DMS 273 treated with DMSO at 0.1 percent for 48 hours (cell line): ENCODE measurements at places on chromosomes 3 and 15.

DNA sequence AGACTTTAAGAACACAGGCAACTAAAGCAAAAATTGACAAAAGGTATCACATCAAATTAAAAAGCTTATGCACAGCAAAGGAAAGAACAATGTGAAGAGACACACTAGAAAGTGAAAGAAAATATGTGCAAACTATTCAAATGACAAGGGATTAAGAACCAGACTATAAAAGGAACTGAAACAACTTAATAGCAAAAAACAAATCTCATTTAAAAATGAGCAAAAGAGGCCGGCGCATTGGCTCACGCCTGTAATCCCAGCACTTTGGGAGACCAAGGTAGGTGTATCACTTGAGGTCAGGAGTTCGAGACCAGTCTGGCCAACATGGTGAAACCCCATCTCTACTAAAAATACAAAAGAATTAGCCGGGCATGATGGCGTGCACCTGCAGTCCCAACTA is 14.4 kb downstream of the NGLY1 start:
- DNase-seq: no peak

DNA sequence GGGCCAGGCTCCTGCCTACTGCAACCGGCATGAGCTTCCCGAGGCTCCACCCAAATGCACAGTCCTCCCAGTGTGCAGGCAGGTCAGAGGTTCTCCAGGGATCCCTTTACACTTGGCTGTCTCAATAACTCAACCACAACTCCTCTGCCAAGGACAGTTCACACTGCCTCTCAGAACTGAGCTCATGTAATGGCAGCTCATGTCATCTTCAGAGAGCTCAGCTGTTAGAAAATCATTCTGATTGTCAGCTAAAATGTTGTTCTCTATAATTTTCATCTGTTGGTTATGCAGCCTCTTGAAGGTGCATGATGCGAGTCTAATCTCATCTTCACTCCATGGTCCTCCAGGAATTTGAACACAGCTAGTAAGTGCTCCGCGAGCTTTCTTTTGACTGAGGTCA is 76.7 kb downstream of the SST start:
- no peak for DNase-seq

DNA sequence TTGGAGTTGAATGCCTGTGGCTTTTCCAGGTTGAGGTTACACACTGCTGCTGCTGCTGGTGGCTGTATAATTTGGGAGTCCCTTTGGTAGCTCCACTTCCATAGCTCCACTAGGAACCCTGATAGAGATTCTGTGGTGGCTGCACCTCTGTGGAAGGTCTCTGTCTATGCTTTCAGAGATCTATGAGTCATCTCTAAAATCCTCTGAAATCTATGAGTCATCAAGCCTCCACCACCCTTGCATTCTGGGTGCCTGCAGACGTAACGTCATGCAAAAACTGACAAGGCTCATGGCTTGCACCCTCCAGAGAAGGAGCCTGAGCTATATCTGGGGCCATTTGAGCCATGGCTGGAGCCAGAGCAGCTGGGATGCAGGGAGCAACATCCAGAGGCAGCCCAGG is 1037.0 kb upstream of the CFAP20DC start:
- no peak for DNase-seq

DNA sequence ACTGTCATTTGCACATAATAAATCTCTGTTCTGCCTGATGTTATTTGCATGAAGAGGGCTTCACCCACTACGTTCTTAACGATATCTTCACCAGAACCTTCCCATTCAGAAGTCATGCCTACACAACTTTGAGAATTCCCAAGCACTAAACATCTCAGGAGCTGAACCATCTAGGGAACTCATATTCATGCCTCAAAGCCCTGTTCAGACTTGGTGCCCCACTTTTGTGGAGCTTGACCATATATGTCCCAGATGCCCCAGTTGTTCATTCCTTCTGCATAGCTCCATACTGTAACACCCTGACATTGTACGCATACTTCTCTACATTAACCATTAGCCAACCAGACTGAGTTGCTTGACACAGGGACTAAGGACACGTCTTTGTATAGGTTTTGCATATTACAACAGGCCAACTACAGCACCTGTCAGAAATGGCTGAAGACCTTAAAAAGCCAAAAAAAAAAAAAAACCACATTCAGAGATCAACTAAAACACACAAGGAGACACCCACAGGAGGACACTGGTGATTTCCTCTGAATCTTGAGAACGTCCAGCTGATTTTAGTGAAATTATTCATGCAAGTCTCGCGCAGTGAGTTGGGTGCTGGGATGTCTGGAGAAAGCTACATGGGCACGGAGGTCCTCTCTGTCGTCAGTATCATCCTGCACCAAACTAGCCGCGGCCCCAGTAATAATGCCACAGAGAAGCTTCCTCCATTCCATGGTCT is 141.4 kb downstream of the FOXP1 start:
- no peak for DNase-seq

DNA sequence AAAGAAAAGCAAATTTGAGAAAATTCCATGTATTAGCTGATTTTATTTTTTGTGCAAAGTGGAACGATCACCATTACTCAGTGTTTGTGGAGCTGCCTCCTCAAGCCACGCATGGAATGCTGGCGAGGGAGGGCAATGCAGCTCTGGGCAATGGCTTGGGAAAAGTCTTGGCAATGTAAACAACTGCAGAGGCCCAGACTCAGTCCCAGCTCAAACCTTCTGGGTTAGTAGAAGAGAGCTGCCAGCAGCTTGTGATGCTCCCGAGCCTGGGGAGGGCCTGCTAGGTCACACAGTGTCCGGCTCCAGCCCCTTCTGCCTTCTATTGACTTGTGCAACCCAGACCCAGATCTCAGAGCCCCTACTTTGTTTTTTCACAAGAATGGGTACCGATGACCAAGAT is 4.3 kb downstream of the EPHB1 start:
- no peak for DNase-seq

GRCh38 chr3:42533161-42533897 is 30.9 kb downstream of the VIPR1 start:
- no peak for DNase-seq

DNA sequence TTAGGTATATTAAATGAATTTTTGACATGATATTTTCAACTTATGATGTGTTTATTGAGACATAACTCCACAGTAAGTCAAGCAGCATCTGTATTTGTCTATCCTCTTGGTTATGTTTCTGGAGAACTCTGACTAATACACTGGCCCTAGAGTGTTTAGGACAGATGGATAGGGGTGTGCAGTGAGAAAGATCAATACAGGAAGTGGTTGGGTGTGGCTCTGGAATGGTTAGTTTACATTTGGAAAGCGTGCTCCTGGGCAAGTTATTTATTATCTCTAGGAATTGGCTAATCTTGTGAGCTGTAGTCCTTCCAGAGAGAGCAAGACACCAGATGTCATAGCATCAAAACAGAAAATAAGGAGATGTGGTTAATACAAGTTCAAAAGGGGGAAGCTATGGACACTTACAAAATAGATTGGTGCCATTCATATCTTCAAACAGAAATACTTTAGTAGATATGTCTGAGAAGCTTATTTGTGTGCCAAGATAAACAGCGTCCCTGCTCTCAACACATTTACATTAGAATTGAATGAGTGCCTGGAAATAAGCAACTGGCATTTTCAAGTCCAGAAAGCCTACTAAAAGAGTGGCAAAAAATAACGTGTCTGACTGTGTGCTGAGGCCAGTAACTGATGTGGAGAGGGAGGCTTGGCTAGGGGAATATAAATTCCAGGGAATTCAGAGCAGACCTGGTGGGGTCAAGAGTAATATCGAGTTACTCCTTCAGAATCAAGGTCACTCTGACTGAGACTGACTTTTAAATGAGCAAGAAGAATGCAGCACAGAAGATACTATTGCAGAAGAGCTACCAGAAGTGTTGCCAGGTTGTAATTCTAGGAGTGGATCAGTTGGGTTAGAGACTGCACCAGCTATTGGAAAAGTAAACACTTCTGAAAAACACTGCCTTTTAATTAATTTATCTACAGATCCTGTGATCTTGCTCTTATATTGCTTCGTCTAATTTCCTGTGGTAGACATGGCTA is 33.4 kb upstream of the PLAAT1 start:
- no peak for DNase-seq

- no peak for DNase-seq
Observed at GRCh38 chr3:106175276-106175675, 306.5 kb upstream of the CBLB start.

GRCh38 chr3:13111873-13112520 is 38.8 kb upstream of the IQSEC1 start:
- DNase-seq: no peak

DNA sequence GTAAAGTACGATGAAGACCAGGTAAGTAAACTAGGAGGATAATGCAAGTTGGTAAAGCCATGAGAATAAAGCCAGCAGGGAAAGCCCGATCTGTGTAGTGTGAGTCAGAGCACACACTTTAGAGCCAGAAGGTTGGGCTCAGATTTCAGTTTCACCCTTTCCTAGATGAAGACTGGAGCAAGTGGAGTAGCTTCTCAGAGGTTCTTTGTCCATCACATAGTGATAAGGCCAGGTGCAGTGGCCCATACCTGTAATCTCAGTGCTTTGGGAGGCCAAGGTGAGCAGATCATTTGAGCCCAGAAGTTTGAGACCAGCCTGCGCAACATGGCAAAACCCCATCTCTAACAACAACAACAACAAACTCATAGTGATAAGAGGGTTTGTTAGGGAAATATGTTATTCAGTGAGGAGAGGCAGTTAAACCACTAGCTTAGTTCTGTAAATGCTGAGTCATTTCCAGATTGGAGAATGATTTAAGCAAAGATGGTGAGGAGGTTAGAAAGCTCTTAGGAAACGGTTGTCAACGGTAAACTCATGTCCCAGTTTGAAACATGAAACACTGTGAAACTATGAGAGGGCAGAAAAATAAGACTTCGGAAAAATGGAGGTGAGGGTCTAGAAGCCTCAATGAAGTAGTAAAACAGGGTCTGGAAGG is 39.0 kb downstream of the IL12A start:
- DNase-seq: no peak

GRCh38 chr3:99471353-99472323 is 166.8 kb upstream of the COL8A1 start:
- no peak for DNase-seq

GRCh38 chr3:141278196-141279076 is 46.8 kb downstream of the PXYLP1 start:
- no peak for DNase-seq

DNA sequence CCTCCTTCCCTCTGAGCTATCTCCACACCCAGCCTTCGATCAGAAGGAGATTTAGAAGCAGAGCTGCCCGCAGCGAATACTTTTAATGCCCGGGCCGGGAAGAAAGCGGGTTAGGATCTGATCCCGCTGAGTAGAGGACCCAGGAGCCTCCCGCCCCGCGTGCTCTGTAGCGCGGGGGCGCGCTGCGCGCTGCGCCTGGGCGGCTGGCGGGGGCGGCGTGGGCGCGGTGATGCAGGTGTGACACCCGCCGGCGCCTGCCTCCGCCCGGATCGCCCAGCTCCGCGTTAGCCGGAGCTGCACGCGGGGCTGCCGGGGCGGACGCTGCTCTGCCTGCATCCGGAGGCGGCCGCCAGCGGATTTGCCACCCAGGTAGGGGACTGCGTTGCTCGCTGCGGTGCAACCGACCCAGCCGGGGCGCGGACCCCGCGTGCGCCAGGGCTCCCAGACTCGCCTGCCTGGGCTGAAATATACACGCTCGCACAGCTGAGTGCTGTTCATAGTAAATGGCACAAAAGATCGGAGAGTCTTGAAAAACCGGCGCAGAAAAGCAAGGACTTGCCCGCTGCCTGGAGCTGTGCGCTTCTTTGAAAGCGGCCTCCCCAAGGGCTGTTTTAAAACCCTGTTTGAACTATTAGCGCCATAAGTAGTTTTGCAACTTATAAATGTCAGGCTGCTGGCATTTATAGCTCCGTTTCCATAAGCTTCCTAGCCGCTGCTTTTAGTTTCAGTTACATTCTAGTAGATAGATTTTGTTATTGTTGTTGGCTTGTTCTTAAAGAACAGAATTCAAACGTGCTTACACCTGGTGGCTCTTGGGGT is at the start of gene SV2B:
Gene SV2B, plus strand, starts transcription at position 263 of the 819 bp plus-strand sequence. CDS start 126,007 bp downstream, outside the sequence.
- DNase-seq: no peak

GRCh38 chr3:24640330-24640877 is 145.8 kb upstream of the THRB start:
- DNase-seq: no peak

GRCh38 chr3:75906555-75907112 is 121.3 kb upstream of the ZNF717 start:
- no peak for DNase-seq

DNA sequence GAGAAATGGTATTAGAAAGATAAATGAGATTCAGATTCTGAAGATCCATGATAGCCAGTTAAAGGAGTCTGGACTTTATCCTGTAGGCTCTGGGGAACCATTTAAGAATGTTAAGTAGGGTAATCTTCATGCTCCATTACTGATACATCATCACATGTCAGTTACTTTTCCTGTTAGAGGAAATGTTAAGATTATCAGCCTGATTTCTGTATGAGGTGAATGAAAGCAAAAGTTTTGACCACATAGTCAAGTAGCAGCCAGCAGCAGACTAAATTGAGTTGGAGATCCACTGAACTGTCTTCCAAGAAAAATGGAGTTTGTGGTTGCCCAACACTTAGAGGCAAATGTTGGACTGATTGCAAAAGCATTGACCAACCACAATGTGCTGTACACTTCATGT is 4.7 kb upstream of the COPB2 start:
- no peak for DNase-seq

DNA sequence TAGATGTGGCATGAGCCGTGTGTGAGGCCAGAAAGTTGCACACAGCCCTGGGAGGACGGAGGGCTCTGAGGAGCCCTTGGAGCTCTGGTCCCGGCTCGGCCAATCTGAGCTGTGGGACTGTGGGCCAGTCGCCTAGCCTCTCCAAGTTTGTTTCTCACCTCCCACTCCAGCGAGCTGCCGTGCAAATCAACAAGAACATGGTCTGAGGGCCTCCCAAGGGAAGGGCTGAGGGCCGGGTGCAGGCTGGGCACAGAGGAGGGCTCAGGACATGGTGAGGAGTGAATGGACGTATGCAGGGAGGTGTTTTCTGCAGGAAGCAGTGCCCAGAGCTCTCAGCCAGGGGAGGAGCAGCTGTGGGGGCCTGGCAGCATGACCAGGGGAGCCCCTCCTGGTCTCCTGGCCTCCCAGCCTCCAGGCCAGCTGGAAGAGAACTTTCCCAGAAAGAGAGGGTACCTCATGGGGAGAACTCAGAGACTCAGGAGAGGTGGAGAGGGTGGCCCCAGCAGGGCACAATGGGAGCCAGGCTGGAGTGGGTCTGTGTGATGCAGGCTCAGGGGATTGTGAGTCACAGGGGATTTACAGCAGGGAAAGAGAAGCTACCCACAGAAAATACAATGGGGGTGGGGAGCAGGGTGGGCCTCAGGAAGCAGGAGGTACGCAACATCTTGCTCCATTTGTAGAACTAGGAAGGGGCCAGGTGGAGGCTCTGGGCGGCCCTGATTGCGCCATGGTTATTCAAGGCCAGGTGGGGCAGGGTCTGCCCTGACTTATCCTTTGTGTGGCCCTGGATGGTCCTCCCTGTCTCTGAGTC is 24.8 kb downstream of the PSTPIP1 start:
- no peak for DNase-seq
